SJCRH30 (cell line): ENCODE measurements at places on chromosomes 6 and 20.

DNA sequence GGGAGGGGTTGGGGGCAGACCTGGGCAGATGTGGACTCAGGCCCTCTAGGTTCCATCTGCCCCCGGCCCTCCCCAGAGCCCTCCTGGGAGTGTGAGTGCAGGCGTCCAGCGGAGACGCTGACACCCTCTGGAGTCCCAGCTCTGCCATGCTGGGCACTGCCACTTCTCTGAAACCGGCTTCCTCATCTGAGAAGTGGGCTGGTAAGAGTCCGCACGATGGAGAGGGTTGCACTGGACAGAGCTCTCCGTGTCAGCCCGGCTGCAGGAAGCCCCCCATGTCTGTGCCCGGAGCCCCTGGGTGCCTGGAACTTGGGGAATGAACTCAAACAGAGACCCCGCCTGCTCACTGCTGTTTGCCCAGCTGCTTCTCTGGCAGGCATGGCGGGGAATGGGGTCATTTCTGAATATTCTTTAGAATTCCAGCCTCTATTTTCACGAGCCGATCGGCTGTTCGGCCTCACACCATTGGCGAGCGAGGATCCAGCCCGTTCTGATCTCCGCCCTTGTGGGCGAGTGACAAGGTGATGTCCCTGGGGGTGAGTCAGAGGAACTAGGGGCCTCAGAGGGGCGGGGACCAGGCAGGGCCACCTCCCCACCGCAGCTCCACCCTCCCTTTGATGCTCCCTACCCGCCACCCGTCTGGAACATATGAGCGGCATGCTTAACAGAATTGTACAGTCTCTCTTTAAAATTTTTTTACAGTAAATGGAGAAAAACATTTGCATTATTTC lies 47.8 kb upstream of the GATA5 start:
- H3K4me3 ChIP-seq = peak overlapping the region; percentile 15
- H3K4me1 ChIP-seq = peaks cover 37% of the 10 kb centered on the region
- peak overlapping the region; percentile 0; the same call in 1 of the 2 replicates for H3K27ac ChIP-seq
- no peaks in the 10 kb centered on the region for H3K27me3 ChIP-seq

GRCh38 chr6:133244519-133244918 lies 3.4 kb downstream of the EYA4 start:
- DNase-seq = no peak
- H3K36me3 ChIP-seq = 0 out of 2 replicates have a peak, but pooled peaks cover 4% of the 10 kb centered on the region
- H3K4me1 ChIP-seq = peaks cover 23% of the 10 kb centered on the region
- H3K4me3 ChIP-seq = peak overlapping the region; percentile 74
- H3K27me3 ChIP-seq = no peaks in the 10 kb centered on the region

- no peaks in the 10 kb centered on the region for H3K36me3 ChIP-seq
- H3K27me3 ChIP-seq = no peaks in the 10 kb centered on the region
- H3K27ac ChIP-seq = peak overlapping the region; percentile 84
- no peak overlapping the region for H3K4me3 ChIP-seq
Observed at GRCh38 chr6:127457456-127458064, 1.6 kb downstream of the KIAA0408 start.

GRCh38 chr6:129475477-129476247 lies 234.3 kb downstream of the ARHGAP18 start:
- no peaks in the 10 kb centered on the region for H3K36me3 ChIP-seq
- H3K27ac ChIP-seq = no peak overlapping the region
- no peaks in the 10 kb centered on the region for H3K4me1 ChIP-seq
- DNase-seq = no peak
- H3K4me3 ChIP-seq = no peak overlapping the region
